Activated CD4-positive, alpha-beta T cell treated with anti-CD3 and anti-CD28 coated beads for 24 hours (primary cell): ENCODE measurements at places on chromosomes 16 and 17.

DNA sequence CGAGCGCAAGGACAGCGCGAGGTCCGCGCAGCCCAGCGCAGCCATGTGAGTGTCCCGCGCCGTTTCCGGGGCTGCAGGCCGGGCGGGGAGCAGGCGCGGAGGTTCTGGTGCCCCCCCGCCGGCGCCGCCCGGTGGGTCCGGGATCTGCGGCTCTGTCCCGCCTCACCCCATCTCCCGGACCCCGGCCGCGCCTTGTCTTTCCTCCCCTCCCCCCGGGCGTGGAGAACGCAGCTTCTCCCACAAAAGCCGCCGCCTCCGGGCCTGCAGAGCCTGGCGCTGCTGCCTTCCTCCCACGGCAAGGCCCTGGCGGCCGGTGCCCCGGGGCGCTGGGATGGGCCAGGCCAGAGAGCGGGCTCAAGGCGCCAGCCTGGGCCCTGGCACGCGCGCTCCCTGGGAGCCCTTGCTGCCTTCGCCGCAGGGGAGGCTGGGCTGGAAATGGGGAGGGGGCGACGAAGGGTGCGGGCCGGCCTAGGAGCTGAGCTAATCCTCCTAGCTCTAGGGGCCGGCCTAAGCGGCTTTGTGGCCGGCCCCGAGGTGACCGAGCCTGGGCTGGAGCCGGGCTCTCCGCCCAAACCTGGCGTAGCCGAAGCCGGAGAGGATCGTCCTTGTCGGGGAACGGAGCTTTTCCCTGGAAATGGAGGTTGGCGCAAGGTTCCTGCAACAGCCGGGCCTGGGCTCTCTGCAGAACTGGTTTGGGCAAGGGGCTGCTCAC lies 397 bp downstream of the RIPOR1 start:
- DNase-seq, result no peak

DNA sequence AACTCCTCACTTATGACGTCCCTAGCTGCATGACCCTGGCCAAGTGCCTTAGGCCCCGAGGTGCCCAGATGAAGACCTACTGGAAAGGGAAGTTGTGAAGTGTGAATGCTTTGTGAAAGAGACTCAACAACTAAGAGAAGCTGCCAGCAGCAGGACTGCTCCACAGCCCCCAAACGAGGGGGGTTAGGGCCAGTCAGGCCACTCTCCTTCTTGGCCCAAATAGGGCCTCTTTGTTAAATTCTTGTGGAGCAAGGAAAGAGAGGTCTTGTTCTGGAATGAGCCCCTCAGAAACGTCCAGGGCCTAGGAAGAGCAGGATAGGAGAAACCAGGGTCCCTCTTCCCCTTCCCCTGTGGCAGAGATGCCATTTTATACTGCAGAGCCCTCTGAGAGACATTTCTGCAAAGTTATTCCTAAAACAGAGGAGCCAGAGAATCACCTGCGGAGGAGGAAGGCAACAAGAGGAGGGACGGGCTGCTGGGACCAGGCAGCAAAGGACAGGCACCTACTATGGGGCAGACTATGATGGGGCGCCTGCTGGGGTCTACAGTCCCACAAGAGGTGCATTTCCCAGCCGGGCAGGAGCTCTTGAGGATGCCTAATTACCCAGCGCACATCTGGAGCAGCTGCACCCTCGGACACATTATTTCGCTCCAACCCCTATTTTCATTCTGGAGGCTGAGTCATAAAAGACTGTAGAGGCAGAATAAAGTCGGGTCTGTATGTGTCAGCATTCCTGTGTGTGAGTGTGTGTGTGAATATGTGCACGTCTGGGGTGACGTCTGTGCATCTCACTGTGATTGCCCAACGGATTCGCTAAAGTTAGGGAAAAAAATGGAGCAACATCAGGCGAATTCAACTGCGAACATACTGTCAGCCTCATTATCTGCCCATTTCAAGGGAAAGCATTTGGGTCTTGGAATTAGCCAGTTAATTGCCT lies 11.4 kb upstream of the HOXB9 start:
- DNase-seq, result no peak

GRCh38 chr16:85390511-85391174 lies 222.5 kb upstream of the GSE1 start:
- no peak for DNase-seq

DNA sequence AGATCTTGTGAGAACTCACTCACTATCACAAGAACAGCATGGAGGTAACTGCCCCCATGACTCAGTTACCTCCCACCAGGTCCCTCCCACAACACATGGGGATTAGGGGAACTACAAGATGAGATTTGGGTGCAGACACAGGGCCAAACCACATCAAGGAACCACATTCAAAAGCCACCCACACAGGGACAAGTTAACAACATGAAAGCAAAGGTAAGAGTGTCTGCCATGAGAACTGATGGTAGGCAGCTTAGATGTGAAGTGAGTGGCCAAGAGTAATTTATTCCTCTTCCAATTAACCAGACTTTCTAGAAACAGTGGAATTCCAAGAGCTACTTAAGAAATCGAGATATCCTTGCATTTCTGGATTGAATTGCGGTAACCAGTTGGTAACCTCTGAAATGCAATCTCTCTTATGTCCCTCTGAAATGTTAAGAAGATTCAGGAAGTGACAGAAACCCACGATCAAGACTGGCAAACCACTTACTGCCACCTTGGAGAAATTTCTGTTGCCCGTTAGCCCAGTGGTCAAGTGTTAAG lies 167.4 kb upstream of the CACNG5 start:
- peak; percentile 39 for DNase-seq

- DNase-seq, result no peak
Observed at GRCh38 chr16:11164482-11165270, 91.3 kb downstream of the SOCS1 start.

DNA sequence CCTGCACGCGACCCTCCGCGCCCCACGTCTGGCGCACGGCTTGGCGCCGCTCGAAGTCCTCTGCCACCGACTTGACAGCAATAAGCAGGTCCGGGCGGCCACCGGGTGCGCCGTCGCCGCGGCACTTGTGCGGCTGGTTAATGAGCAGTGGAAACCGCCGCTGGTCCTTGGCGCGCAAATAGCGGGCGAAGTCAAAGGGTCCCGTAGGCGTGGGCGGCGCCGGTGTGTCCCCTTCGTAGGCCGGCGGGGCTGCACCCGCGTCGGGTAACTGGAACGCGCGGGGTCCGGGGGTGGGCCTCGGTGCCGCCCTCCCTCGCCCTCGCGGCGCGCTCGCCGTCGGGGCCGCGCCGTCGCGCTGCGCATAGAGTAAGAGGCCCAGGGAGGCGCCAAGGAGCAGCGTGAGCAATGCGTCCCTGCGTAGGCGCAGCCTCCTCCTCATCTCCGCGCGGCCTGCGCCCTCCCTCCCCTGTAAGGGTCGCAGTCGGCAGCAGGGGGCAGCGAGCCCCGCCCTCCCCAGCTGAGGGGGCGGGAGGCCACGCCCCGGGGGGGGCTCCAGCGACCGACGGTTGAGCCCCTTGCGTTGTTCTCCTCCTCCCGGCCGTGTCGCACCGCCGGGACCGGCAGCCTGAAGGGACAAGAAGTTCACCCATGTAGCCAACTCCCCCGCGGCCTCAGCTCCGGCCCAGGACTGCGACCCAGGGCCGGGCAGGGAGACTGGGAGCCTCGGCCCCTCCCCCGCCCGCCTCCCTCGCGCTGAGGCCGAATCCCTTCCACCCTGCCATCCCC lies 558 bp downstream of the B3GNT9 start:
- no peak for DNase-seq

GRCh38 chr16:66614161-66614802 lies 9.8 kb downstream of the CMTM3 start:
- no peak for DNase-seq

DNA sequence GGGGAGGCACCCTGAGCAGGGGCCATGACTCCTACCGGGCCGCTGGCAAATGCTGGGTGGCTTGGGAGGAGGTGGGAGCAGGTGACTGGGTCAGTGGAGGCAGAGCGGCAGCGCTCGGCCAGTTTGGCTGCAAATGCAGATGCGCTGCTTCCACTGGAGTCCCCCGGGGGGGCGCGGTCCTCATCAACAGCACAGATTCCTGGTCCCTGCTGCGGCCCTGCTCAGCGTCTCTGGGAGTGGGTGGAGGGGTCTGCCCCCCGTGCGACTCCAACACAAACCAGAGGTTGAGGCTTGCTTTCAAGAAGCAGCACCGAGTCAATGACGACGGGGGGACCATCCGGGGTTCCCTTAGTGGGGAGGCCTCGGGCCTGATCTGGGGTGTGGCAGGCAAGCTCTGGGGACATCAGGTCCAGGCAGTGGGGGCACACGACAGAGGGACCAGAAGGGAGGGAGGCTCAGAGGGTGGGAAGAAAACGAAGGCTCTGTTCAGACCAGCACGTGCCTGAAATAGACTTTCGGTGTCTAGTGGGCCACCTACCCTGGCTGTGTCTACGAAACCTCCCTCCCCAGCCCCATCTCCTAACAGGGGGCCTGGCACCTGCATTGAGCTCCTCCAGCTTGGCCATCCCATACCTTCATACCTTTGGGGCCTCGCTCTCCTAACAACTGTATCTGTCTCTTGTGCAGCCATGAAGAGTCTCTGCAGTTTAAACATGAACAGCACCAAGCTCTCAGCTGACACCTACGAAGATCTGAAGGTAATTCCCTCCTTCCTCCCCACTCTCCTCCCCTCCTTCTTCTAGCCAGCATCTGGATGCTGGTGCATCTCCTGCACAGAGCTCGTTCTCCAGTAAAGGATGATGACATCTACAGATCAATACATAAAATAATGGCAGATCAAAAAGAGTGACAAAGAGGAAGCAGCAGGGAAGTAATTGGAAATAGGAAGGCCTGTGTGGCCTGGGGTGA lies 72.5 kb upstream of the PLCG2 start:
- DNase-seq, result no peak

- peak; percentile 59 for DNase-seq
Observed at GRCh38 chr17:1275962-1276736, 3.3 kb upstream of the TRARG1 start.

GRCh38 chr16:82242201-82242600 lies 72.2 kb upstream of the MPHOSPH6 start:
- DNase-seq, result no peak

GRCh38 chr16:46817961-46818360 lies 13.0 kb downstream of the C16orf87 start:
- no peak for DNase-seq

DNA sequence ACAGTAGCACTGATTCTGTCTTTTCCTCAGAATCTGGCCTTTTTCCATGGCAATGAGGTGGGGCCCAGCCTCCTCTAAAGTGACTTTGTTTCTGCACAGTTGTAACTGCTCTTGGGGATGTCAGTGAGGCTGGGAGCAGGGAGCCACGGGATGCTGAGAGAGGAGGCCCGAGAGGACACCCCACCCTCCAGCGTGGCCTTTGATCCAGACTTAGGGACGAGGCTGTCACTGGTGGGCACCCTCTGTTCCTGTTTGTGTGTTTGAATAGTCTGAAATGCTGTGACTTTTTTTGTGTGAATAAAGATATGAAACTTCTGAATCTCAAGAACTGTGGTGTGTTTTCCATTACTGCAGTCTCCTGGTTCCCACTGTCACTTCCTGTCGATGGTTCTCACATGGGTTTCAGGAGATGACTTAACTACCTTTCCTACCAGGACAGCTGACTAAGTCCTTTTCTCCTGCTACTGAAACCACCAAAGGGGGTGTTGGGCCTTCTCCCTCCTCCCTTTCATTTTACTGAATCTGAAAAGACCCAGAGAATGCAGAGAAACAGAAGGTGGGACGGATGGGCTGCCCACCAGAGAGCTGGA lies 18.6 kb downstream of the KCTD2 start:
- DNase-seq, result no peak

DNA sequence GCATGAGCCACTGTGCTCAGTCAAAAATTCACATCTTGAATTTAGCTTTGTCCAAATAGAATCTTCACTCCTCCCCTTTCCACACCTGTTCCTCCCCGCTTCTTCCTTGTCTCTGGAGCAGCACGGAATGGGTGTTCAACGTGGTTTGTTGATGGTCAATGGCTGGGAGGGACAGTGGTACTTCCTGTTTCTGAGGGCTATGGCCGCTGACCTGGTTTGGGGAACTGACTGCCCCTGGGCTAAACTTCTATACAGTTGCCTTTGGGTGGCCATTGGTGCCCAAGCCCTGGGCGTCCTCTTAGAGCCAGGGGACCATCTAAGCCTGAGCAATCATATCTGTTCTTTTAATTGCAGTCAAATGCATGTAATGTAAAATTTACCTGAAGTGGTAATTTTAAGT lies 19.1 kb upstream of the WFIKKN2 start:
- DNase-seq, result no peak

- no peak for DNase-seq
Observed at GRCh38 chr17:17605083-17605728, 13.7 kb upstream of the PEMT start.

DNA sequence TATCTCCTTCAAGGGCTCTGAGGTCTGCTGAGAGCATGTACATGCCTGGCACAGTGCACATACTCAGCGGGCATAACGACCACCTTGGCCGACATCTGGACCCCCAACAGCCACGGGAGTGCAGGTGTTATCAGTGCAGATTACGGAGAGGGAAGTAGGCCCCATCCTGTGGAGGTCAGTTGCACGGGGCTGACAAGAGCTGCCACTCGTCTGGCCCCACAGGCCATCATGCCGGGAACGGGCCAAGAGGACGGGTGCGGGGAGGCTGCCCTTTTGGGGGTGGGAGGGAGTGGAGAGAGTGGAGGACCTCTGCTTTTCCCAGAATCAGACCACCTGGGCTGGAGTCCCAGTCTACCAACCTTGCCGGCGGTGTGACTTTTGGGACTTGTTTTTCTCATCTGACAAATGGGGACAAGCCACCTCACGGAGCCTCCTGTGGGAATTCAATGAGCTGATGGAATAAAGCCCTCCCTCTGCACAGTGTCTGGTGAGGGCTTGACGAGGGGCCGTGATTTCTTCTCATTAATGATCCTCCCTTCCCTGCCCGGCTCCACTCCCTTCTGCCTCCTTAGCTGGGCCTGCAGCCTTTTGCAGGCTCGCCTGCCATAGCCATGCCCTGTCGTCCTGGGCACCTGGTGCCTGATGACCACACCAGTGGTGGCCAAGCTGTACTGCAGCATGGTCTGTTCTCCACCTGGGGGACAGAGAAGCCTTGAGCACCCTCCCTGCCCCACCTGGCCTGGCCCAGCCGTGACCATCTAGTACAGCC lies 4.6 kb downstream of the PRSS33 start:
- DNase-seq, result no peak

GRCh38 chr17:29247219-29247618 lies 560 bp downstream of the CRYBA1 start:
- no peak for DNase-seq

DNA sequence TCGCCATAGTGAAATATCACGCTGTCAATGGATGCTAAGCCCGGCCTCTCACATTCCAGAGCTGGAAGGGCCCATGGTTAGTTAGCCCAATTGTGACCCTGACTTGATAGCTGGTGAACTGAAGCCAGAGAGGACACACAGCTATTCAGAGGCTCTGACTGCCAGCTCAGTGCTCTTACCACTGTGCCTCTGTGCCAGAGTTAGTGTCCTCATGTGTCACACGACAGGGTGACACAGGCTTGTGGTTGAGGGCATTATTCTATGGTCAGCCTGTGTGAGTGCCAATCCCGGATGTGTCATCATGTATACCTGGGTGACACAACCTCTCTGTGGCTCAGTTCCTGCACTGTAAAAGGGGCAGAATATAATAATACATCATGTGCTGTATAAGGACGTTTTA lies 2.5 kb upstream of the MT1X start:
- no peak for DNase-seq

DNA sequence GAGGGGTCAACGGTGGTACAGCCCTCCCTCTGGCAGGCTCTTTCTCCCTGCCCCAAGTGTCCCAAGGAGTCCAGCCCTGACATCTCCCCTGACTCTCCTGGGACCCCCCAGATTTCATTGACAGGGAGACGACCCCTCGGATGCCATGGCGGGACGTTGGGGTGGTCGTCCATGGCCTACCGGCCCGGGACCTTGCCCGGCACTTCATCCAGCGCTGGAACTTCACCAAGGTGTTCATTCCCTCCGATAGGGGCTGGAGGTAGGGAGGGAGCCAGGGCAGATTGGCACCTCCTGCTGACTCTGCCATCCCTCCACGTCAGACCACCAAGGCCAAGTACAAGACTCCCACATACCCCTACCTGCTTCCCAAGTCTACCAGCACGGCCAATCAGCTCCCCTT lies 9.9 kb downstream of the PLD2 start:
- DNase-seq, result no peak
